ENCODE measurements at places on chromosomes 16 and 17.

GRCh38 chr16:74695450-74696422 lies 4.9 kb downstream of the MLKL start:
- no peak for DNase-seq

GRCh38 chr17:63126607-63127006 lies 160.6 kb downstream of the TANC2 start:
- DNase-seq = no peak

DNA sequence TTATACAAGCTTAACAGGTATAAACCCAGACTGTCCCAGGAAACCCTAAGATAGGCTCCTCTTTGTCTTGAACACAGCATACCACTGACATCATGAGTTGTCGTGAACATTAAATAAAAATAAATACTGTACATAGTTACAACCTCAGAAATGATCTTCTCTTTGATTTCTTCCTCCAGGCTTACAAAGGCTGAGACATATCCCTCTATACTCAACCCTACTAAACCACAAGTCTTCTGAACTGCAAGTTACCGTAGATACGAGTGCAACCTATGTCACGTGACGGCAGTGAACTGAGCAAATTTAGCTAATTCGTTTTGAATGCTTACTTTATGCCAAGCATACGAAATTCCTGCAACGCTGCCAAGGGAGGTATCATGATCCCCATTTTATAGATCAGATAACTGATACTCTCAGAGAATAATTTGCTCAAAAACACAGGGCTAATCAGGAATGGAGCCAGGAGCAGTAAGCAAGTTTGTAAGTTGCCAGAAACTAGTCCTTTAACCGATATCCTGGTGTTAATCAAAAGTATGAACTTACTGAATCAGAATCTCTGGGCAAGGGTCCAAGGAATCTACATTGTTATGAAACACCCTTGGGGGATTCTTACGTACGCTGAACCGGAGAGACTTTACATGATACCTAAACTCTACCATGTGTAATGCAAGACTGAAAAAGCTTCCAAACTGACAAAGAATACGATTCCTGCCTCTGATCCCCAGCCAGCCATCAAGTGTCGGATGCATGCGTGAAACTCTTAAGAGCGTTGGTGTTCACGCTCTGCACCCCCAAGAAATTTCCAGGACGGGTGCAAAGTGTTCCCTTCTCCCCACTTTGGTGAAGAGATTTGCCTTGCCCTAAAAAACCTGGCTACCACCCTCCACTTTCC lies 106.2 kb downstream of the XYLT1 start:
- no peak for DNase-seq

- DNase-seq = no peak
These were observed 5.8 kb downstream of the HOXB3 start for GRCh38 chr17:48584223-48584741.

DNA sequence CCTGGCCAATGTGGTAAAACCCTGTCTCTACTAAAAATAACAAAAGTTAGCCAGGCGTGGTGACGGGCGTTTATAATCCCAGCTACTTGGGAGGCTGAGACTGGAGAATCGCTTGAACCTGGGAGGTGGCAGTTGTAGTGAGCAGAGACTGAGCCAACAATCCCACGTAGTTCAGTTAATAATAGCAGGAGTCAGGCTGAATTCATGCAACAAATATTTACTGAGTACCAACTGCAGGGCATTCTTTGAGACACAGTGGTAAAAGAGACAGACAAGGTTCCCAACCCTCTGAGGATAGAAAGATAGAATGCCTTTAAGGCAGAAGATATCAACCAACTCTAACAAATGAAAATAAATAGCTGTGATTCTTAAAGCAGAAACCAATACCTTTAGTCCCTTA lies 39.1 kb downstream of the SPOP start:
- no peak for DNase-seq

DNA sequence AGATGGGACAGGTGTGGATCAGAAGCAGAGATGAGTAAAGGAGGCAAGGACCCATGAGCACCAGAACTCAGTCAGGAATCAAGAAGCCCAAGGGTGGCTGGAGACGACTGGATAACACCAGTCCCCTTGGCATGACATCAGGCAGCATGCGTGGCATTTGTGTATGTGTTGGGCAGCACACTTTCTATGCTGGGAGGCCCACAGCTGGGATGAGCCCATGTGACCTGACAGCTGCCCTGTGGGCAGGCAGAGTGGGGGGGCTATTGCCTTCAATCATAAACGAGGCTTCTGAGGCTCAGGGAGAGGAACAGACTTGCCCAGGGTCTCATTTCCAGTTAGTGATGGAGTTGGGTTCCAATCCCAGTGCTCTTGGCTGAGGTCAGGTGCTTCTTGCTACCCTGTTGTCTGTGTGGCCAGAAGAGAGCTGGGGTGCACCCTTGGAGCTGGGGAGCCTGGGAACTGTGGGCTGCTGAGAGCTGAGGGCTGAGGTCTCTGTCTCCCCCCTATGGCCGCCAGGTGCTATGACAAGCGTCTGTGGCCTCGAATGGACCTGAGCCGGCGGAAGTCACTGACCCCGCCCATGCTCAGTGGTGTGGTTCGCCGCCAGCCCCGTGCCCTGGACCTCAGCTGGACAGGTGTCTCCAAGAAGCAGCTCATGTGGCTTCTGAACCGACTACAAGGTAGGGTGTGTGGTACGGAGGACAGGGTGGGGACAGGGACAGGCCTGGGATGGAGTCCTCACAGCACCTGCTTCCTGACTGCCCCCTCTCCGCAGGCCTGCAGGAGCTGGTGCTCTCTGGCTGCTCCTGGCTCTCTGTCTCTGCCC lies 7.1 kb upstream of the ORAI3 start:
- DNase-seq = no peak

DNA sequence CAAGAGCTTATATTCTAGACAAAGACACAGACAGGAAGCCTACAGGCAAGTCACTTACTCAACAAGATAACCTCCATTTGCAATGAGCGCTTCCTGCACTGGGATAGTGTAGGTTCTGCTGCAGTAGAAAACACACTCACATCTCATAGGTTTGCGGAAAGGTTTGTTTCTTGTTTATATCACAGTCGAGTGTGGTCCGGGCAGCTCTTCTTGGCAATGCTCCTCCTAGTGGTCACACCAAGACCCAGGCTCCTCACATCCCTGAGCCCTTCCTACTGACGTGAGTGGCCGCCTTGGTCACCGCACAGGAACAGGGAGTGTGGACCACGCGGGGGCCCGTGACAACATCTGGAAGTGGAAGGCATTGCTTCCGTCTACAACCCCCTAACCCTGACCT lies 48.0 kb upstream of the RBFOX3 start:
- DNase-seq = no peak

DNA sequence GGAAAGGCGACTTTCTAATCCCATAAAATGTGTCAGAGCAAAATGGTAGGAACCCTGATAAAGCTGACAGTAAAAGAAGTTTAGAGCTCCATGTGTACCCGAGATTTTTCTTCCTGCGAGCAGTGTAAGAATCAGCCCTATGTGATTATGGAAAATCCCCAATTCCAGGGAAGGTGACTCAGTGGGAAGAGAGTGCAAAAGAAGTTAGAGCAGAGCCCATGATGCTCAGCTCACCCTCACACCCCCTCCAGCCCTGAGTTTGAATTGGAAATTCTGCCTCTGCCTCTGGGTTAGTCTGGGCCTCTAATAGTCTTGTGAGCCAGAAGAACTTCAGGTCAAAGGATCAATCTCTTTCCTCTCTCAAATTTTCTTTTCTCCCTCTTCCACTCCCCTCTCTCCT lies 12.5 kb downstream of the C17orf78 start:
- no peak for DNase-seq

GRCh38 chr17:73686961-73687360 lies 42.7 kb upstream of the SDK2 start:
- no peak for DNase-seq

DNA sequence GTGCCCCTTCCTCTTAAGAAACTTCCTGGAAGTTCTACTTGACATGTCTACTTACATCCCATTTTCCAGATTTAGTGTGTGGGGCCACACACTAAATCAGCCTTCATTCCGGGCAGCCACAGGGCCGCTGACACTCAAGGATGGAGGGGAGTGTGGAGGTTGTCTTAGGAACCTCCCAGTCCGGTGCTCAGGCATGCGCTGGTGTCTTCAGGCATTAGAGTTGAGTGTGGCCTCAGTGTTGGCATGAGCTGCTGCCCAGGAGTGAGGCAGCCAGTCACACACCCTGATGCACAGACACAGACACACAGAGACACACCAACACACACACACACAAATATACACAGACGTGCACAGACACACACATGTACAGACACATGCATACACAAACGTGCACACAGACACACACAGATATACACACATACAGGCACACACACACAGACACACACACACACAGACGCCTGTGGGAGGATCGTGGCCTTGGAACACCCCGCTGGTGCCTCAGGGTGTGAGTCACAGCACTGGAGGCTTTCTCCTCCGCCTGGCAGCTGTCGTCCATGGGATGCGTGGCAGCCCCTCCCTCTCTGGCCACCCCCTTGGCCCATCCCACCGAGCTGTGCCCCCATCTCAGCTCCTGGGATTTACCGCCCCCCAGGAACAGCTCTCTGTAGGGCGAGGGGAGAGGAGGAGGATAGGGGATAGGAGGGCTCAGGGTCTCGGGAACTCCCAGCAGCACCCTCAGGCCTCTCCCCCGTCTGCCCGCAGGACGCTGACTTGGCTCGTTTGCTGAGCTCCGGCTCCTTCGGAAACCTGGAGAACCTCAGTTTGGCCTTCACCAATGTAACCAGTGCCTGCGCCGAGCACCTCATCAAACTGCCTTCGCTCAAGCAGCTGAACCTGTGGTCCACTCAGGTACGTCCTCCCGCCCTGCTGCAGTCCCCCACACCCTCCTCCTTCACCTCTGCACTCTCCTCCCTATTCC lies 75.6 kb upstream of the PLCG2 start:
- peak; percentile 93 for DNase-seq

GRCh38 chr17:69111794-69112193 lies 29.9 kb downstream of the ABCA6 start:
- DNase-seq = no peak

GRCh38 chr17:35406568-35406967 lies 25.7 kb downstream of the SLFN12 start:
- DNase-seq = no peak

DNA sequence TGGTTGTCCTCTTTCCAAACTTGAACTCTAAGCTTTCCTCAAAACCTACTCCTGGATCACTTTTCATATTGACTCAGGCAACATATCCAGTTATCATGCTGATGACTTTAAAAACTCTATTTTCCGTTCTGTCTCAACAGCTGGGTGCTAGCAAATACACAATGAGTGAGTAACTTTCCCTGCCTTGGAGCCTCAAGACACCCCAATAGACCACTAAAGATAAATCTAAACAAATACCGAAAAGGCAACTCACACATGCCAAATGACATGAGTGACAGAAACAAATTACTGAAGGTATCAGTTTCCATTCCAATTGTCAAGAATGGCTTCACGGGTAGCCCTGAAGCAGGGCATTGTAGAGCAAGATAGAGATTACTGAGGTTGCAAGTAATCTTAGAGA lies 15.7 kb upstream of the TMEM101 start:
- DNase-seq = no peak

DNA sequence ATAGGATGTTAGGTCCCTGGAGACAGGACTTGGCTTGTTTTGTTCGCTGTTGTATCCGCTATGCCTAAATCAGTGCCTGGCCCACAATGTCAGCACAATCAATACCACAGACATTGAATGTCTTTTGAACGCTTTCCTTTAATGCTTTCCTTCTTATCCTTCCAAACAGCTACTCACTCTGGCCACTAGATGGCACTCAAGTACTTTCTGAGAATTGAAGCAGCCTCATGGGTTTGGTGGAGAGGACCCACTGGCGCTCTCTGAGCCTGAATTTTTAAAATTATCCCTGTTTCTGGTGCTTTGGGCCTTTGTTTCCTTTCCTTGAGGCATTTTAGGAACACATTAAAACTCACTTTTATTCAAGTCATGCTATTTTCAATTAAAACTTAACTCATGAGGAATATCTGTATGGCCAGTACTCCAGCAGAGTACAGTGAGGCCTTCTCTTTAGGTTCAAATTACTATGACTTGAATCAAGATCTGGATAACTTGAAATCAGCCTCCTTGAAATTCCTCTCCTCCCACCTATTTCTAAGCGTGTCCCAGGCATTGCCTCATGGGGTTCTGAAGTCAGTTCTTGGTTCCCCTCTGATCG lies 3.2 kb upstream of the NLRP1 start:
- no peak for DNase-seq

DNA sequence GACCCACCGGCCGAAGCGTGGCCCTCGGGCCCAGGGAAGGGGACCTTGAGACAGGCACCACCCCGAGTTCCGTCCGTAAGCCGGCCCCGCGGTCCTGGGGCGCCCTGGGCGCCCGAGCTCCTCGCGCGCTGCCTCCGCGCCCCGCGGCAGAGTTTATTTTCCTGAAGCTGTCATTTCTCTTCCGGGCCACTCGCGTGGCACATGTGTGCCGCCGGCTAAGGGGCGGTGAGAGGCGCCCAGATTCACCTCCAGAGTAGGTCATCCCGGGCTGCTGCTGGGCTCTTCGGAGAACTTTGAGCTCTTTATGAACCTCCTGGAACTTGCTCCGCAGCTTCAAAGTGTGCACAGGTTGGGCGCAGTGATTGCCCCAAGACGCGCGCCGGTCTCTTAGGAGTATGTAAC lies 489 bp downstream of the ZC3H18 start:
- no peak for DNase-seq

- no peak for DNase-seq
These were observed 29.2 kb downstream of the TMC5 start for GRCh38 chr16:19446886-19447285.

GRCh38 chr16:15897834-15898254 lies 9.4 kb upstream of the CEP20 start:
- no peak for DNase-seq

- peak; percentile 59 for DNase-seq
These were observed 135.4 kb downstream of the CLEC16A start for GRCh38 chr16:11079652-11080187.

- no peak for DNase-seq
These were observed 184.1 kb upstream of the ZFHX3 start for GRCh38 chr16:73231944-73232554.

DNA sequence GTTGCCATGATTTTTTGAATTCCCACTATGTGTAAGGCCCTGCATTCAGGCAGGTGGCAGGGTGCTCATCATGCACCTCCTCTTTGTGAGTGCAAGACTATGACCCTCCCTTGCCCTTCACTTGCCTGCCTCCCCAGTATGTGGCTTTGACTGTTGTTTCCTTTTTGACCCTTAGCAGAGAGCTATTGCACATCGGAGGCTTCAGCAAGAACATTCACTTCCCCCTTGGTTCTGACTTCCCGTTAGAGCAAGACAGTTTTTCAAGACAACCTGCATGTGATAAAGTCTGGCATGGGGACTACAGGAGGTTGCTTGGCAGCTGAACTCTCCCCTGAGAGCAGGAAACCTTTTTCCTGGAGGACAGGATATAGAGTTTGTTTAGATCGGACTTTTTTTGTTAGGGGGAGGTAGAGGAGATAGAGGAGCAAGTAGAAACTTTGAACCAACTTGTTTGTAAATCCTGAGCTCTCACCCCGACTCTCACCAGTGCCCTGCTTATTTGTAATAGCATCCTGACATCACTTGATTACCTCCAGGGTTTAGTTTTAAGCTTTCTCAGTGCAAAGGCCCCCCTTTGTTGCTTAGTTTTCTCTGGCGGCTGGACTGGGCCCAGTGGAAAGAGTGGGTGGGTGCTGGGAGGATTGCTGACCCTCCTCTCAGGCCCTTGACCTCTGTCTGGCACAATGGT lies 34.3 kb downstream of the LIMD2 start:
- no peak for DNase-seq

All from chondrocyte (in vitro differentiated cells).